Endothelial cell (in vitro differentiated cells): ENCODE measurements at places on chromosomes 2 and 18.

DNA sequence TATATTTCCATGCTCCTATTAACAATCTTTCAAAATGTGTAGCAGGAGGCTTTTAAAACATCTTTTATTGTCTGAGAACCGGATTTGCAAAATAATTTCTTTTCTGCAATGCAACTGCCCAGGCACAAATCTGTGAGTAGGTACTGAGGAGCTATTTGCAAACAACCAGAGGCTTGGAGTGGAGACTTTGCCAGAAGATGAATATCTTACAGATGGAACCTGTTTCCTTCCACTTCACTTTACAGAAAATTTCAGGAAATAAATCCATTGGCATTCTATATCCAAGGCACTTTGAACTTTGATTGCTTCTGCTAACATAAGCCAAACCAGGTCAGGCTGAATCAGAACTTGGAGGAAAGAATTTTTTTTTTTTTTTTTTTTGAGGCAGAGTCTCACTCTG lies 237.4 kb upstream of the REV1 start:
- no peak for DNase-seq

DNA sequence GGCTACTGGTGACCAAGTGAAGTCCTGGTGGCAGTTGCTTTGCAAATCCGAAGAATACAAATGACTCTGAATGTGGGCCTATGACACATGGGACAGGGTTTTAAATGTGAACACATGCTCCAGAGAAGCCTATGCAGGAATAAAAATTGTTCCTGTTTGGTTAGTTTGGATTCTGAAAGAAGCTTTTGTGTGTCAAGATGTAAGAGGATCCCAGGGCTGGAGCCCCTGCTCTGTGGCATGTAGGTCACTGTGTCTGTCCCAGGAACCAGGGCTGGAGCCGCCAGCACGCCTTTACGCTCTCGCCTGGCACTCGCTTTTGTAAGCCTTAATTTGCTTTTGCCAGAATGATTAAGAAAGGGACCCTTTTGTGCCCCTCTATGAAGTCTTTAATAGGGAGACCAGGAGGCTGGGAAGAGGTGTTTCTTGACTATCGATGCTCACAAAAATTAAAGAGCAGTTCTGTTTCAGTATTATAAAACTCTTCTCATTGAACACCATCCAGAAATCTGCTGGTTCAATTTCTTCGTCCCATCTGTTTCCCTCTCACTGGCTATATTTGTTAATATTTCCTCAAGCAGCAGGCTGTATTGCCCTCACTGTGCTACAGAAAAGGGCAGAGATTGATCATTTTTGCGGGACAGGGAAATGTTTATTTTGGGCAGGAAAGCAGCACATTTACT lies 532.7 kb upstream of the POU3F3 start:
- no peak for DNase-seq

- no peak for DNase-seq
Observed at GRCh38 chr2:8953525-8953924, 50.0 kb downstream of the MBOAT2 start.

DNA sequence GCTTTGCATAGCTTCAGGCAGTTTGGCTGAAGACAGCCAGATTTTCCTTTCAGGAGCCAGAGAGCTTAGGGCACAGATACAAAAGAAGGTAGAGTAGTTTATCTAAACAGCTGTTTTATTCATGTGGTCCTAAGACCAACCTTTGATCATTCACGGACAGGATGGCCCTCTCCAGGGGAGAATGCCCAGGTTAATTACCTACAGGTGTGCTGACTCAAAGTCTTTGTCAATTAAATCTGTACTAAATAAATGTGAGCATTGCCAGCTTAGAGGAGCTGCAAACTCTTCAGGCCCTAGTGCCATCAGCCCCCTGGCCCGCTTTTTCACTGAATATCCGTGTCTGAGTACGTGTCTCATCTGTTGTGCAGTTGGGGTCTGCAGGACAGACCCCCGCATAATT lies 554.7 kb downstream of the NUP35 start:
- DNase-seq: no peak

- no peak for DNase-seq
Observed at GRCh38 chr2:63734510-63734909, 107.2 kb upstream of the UGP2 start.

- no peak for DNase-seq
Observed at GRCh38 chr18:38038242-38038641, 472.6 kb upstream of the CELF4 start.

DNA sequence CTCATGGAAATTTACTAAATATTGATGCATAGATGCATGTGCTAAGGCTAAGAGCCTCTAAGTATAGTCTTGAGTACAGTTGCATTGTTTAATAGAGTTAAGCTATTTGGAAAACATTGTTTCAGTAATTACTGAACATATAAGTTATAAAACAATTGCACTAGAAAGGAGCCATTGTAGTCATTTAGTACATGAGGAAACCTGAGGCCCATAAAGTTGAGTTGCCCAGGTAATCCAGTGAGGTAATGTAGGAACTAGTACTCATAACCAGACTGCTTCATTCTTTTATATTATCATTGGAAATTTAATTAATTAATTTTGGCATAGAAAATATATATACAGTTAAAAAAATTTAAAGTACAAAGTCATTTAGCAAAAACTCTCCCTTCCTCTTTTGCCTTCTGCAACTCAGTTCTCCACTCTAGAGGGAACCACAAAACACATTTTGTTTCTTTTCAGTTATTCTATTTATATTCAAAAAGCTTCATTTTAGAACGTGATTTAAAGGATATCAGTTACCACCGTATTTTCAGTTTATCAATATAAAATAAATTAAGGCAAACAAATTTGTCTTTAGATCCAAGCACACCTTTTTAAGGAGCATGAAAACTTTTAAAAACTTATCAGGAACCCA lies 27.8 kb upstream of the TBR1 start:
- DNase-seq: no peak

DNA sequence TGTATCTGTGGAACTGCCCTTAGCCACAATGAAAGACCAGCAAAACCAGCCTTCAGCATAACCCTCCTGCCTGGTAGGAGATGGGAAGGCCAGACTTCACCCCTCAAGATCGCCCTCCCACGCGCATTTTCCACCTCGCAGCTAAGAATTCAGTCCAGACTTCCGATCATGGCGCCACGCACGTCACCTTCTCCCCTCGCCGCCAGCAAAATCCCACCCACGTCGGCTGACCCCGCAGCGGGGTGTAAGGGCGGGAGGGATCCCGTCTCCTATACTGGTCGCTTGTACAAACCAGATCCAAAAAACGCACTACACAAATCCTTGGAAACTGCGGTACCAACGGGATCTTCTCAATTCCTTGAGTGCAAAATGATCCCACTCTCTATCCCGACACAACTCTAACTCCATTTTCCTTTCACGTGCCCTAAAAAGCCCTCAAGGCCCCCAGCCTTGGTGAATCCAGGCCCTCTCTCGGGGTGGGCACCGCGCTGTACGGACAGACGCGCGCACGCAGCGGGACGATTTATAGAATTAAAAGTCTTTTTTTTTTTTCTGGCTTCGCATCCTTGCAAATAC lies 1.0 kb upstream of the BMPR2 start:
- DNase-seq: peak; percentile 70

GRCh38 chr18:24600076-24600654 lies 139.7 kb downstream of the HRH4 start:
- peak; percentile 21 for DNase-seq

DNA sequence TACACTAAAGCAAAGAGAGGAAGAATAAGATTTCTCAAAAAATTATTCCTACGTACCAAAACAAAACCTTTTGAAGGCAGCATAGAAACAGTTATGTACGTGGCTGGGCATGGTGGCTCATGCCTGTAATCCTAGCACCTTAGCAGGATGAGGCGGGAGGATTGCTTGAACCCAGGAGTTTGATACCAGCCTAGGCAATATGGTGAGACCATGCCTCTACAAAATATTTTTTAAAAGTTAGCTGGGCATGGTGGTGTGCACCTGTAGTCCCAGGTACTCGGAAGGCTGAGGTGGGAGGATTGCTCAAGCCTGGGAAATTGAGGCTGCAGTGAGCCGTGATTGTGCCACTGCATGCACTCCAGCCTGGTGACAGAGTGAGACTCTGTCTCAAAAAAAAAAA lies 14.9 kb upstream of the CYP26B1 start:
- DNase-seq: no peak

DNA sequence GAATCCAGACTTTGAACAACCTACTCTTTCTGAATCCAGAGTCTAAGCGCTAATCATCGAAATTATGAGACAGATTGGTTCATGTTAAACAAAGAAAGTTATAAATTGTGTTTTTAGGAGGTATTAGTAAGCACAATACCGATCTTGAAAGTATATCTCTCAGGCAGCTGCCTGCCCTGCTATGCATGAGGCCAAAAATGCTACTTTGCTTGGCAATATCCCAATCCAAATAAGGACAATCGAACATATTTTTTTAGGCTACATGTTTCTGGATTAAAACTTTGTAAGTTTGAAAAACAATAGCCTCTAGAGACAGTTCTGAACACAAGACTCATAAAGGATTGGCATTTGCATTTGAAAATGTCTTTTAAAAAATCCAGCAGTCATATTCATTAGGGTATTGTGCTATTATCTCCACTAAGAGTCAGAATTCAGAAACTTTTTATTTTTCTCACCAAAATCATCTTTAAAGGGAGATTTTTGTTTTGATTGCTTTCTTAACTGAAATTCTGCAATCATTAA lies 167.1 kb downstream of the PDE1A start:
- no peak for DNase-seq

DNA sequence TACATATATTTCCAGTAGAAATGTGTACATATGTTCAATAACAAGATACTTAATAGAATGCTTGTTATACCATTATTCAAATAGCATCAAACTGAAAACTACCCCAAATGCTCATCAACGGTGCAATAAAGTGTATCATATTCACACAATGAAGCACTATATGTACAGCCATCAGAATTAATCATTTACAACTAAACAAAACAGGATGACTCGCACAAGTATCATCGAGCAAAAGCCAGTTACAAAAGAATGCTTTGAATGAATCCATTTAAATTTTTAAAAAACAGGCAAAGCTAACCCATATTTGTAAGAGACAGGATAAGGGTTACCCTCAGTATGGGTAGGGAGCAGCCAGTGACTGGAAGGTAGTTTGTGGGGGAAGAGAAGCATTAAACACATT lies 132.8 kb upstream of the PDE1A start:
- no peak for DNase-seq
